Glomerular endothelial cell (primary cell): ENCODE measurements at places on chromosomes 2 and 18. TPM values are rescaled to one million over a fixed set of nuclear protein-coding genes. Genes with fewer than 3 reads are reported as not detected.

- DNase-seq: no peak
These were observed 170.0 kb downstream of the CERS6 start for GRCh38 chr2:168626096-168626495.

GRCh38 chr2:13986119-13986720 lies 646.3 kb upstream of the LRATD1 start:
- no peak for DNase-seq

The GKN1 gene
- not detected in 2 replicates for total RNA-seq

GRCh38 chr18:58373481-58373880 lies 255.4 kb downstream of the ALPK2 start:
- DNase-seq: no peak

DNA sequence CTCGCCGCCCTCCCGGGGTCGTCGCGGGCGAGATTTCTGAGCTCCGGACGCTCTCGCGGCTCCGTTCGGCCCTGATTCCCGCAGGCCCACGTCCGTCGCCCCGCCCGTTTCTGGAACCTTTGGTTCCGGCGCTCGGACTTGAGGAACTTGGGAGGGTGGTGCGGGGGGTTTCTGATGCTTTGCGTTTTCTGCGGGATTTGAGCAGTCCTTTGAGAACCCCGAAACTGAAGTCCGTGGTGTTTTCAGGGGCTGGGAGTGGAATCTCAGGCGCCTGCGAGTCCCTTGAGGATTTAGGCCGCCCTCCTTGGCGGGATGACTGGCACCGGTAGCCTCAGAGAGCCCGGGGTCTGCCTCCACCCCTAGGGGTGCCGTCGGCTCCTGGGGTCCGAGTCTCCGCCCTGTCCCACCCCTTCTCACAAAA lies 336 bp downstream of the THNSL2 start:
- DNase-seq: no peak

- DNase-seq: no peak
These were observed 1031.5 kb upstream of the CNTNAP5 start for GRCh38 chr2:122993592-122993991.

DNA sequence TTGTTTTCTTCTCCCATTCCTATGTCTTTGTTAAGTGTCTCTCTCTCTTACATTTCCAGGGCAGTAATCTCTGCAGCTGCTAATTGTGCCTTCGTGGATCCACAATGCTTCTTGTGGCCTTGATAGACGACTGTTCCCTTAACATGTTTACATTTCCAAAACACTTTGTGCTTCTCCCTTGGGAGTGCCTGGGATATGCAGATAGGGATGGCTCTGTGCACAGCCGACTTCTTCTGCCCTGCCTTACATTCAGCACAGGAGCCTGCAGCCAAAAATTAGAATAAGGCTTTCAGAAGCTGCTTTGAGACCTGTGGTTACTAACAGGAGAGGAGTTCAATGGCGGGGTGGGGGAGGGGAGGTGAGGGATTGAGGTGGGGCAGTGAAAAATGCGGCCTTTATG lies 328.9 kb downstream of the TDRD15 start:
- no peak for DNase-seq

GRCh38 chr2:150230004-150230403 lies 257.5 kb downstream of the RND3 start:
- DNase-seq: no peak

The GAREM1 gene
- 0.82 and 0.92 TPM in 2 replicates for total RNA-seq

DNA sequence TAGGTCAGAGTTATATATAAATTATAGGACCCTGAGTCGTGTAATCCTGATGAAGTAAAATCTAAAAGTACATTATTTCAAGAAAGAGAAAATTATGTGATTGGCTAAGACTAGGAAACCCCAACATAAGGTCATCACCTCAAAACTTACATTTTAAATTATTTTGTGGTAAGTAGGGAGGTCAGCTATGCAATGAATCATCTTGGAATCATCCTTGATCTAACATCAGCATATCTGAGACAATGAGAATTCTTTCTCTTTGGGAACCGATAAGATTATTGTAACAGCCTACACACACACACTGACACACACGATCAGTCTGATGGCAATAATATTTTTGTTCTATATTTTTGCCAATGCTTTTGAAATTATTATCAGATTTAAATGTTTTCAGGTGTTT lies 904.8 kb upstream of the CHAC2 start:
- DNase-seq: no peak

The LONRF2 gene
- under 0.01 and 0.19 TPM in 2 replicates for total RNA-seq

DNA sequence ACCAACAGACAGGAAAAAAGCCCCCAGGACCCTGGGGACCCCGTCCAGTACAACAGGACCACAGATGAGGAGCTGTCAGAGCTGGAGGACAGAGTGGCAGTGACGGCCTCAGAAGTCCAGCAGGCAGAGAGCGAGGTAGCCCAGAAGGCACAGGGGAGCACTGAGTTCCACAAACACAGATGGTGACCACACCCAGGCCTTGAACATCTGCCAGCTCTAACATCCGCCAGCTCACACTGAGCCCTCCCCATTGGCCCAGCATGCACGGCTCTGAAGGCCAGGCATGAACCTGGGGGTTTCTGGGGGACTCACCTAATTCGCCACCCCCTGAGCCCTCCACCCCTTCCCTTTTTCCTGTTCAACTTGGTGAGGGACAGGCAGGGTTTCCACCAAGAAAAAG lies 25.6 kb upstream of the PRLH start:
- DNase-seq: no peak

The NCKAP5 gene
- 6.8 and 9.9 TPM in 2 replicates for total RNA-seq
